ENCODE measurements at places on chromosomes 2 and 18.

DNA sequence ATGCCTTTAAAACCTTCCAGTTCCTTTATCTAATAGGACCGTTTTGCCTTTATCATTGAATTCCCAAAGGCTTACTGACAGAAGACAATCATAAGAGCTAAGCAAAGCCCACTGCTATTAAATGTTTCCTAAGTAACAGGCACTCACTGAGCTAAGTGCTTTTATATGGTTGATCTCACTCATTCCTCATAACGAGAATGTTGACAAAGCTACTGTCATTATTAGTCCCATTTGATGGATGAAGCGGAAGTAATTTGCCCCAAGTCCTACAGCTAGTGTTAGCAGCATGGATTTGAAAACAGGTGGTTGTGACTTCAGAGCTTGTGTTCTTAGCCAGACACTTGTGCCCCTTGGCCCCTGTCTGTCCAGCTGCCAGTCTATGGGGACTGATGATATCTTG lies 134.8 kb upstream of the SERPINE2 start:
- DNase-seq: no peak
- no peaks in the 10 kb centered on the region for H3K4me1 ChIP-seq
- no peaks in the 10 kb centered on the region for H3K27me3 ChIP-seq
- H3K4me3 ChIP-seq: no peak overlapping the region
- H3K27ac ChIP-seq: no peak overlapping the region
- H3K36me3 ChIP-seq: no peaks in the 10 kb centered on the region

DNA sequence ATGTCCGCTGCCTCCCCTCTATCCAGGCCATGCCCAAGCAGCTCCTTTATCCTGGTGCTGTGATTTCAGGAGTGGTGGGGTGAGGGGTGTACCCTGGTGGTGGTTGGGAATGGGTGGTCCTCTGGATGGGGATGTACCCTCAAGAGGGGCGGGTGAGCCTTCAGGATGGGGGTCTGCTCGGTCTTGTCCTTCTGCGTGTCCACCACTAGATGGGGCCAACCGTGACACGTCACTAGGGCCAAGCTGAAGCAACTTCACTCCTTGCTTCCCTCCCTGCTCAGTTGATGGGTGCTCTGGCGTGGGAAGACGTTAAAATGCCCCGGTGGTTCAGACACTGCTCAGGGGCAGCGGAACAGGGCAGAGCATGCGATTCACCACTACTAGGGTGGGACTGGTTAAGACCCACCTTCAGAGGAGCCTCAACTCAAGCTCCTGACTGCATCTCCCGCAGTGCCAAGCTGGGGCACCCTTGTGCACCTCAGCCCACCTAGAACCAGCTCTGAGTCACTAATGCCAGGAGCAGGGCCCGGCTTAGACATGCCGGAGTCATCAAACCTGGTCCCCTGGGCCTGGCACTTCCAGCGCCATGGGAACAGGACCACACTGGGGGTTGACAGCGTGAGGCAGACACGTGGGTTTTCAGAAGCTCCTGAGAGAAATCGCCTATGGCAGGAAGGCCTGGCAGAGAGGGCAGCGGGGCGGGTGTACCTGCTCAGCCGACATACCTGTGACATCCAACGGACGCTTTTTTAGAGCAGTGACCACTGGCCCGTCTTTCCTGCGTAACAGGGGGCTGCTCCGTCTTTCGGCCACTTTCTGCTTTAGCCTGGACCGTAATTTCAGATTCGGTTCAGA lies 256.7 kb downstream of the HDAC4 start:
- no peaks in the 10 kb centered on the region for H3K27me3 ChIP-seq
- H3K36me3 ChIP-seq: peaks cover 56% of the 10 kb centered on the region
- H3K4me1 ChIP-seq: no peaks in the 10 kb centered on the region
- no peak overlapping the region for H3K4me3 ChIP-seq
- no peak overlapping the region for H3K27ac ChIP-seq
- no peak for DNase-seq

- peak; percentile 57 for DNase-seq
- peak overlapping the region; percentile 10 for H3K27ac ChIP-seq
- peaks cover 12% of the 10 kb centered on the region for H3K4me1 ChIP-seq
- H3K36me3 ChIP-seq: no peaks in the 10 kb centered on the region
- no peaks in the 10 kb centered on the region for H3K27me3 ChIP-seq
- no peak overlapping the region for H3K4me3 ChIP-seq
These were observed 13.7 kb upstream of the ZNF532 start for GRCh38 chr18:58850786-58851469.

DNA sequence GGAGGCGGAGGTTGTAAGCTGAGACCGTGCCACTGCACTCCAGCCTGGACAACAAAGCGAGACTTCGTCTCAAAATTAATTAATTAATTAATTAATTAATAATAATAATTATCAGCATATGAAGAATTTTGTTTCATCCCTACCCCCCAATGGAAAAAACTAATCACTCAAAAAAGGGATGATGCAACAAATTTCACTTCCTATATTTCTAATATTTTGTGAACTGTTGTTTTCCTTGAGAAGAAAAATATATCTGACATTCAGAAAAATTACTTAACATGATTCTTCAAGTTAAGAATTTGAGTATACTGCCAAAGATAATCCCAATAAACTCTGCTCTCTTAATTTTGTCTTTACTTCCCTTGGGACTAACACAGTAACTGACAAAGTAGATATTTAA lies 28.1 kb downstream of the EXOC6B start:
- no peak overlapping the region for H3K4me3 ChIP-seq
- H3K27me3 ChIP-seq: no peaks in the 10 kb centered on the region
- H3K4me1 ChIP-seq: peaks cover 7% of the 10 kb centered on the region

DNA sequence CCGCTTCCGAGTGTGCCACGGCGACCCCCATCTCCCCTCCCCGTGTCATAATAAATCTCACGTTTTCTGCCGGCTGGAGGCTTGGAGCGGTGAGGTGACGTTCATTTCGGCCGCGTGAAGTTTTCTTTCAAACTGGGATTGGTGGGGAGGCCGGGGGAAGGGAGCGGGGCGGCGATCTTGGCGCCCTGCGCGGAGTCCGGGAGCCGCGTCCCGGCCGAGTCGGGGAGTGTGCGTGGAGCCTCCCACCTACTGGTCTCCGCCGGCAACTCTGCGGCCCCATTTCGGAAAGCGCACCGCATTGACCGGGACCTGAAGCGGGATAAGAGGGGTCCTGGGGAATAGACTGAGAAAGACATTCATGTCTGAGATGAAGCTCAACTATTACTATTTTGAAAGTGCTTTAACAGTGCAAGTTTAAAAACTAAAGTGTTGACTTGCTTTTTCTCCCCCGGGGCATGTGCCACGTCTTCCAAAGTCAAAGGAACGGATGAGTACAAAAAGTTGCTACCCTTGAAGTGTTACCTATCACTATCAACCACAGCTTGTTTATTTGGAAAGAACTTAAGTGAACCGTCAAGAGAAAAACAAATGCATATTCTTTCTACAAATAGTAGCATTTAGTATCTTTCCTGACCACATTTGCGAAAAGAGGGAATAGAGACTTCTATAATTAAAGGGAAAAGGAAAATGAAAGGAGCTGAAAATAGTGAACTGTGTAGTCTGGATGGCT lies 818 bp upstream of the IKZF2 start:
- peak overlapping the region; percentile 76 for H3K4me3 ChIP-seq
- H3K36me3 ChIP-seq: no peaks in the 10 kb centered on the region
- DNase-seq: peak; percentile 68
- H3K4me1 ChIP-seq: peaks cover 11% of the 10 kb centered on the region
- no peaks in the 10 kb centered on the region for H3K27me3 ChIP-seq
- H3K27ac ChIP-seq: peak overlapping the region; percentile 96

DNA sequence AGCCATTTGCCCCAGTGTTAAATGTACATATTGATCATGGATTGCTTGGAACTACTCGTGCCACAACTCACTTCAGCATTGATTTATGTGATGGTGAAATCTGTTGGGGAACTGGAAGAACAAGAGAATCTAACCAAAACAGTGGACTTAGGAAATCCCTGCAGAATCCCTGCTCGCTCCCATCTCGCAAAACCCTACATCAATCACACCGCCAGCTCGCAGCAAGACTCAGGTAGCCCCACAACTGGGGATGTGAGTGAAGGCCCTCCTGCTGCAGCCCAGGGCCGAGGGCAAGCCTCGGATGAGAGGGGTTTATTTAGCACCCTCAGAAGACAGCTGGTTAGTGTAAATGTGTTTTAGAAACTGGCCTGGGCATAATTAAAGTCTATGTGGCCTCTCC lies 171.6 kb downstream of the ANAPC1 start:
- H3K36me3 ChIP-seq: no peaks in the 10 kb centered on the region
- H3K4me3 ChIP-seq: no peak overlapping the region
- no peaks in the 10 kb centered on the region for H3K27me3 ChIP-seq
- no peak overlapping the region for H3K27ac ChIP-seq

GRCh38 chr2:140947236-140947635 lies 1183.6 kb downstream of the LRP1B start:
- DNase-seq: no peak
- H3K4me1 ChIP-seq: no peaks in the 10 kb centered on the region
- no peaks in the 10 kb centered on the region for H3K36me3 ChIP-seq
- H3K27me3 ChIP-seq: no peaks in the 10 kb centered on the region
- H3K4me3 ChIP-seq: no peak overlapping the region
- no peak overlapping the region for H3K27ac ChIP-seq
